Stimulated activated CD8-positive, alpha-beta memory T cell treated with anti-CD3 and anti-CD28 coated beads, Interleukin-4, amount 100 ng/mL, for 24 hours (primary cell): ENCODE measurements at places on chromosomes 4 and X.
A peak's percentile ranks its signal among the peaks of the same experiment; 100 is the strongest.

DNA sequence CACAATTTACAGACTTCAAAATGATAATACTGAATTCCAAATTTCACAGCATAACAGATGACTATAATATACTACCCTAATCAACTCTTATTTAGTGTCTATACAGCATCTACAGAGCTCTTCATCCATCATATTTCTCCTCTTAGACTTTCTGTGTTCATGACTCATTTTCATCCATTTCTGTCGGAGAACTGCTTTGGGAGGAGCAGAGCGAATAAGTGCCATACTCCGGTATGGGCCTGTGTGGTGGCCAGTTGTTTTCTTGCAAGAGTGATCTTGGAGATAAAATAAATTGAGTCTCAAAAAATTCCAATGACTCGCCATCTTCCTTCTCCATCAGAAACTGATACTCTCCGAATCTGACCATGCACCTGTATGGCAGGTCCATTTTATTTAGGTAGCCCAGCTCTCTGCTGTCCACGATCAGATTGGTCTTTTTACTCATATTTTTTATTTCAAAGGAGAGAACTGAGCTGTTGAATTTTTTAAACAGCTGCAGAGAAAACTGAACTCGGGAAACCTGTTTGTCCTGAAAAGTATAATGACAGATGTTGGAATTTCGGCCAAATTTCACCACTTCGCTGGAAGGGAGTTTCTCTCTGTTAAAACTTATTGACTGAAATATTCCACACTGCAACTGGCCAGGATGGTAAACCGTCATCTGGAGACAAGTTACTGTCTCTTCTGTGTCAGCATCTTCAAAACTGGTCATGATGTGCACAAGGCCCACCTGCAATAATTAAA, 7.8 kb downstream of the TIFA start:
- no peak for DNase-seq

GRCh38 chr4:89000844-89001360, 56.1 kb downstream of the FAM13A start:
- DNase-seq = no peak

DNA sequence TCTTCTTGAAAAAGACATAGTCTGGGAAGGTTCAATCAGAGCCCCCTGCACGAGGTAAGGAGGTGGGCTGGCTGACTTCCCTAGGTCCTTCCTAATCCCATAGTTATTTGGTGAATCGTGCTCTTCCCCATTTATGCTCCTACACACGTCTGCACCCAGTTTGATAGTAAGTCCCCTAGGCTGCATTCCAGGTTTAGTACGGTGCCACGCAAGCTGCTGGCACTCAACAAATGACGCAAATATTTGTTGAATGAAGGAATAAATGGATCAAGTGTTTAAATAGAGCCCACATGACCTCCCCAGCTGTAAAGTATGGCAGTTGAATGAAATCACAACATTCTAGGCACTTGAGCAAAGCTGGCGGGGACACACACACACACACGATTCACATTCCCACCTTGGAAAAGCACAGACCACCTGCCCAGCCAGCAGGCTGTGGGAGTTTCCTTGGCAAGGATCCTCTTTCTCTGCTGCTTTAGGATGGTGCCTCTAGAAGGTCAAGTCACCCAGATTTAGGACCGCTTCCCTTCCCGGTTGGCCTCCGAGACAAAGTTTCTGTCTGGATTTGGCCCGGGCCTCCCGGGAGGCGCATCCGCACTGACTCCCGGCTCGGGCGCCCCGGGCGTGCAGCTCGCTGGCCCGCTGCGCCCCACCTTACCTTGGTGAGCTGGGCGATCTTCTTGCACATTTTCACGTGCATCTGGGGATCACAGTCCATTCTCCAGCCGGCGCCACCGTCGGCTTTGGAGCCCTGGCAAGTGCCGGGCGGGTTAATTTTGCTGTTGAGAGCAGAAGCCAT, 721 bp downstream of the FAM184B start:
- DNase-seq = no peak

GRCh38 chr4:61605984-61606383, 405.9 kb downstream of the ADGRL3 start:
- DNase-seq = no peak

DNA sequence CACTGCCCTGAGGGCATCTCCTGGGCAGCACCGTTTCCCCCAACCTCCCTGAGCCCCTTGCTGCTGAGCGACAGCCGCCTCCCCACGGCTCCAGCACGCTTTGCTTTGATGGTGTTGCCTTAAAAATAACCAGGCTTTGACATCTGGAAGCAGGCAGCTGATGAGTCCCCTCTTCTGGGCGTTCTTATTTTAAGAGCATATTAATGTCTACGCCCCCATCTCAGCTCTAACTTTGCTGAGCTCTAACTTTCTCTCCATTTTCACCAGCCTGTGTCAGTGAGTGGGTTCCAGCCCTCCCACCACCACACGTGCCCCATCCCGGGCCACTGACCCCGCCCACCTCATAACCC, 70.2 kb downstream of the ADRA2C start:
- no peak for DNase-seq

- no peak for DNase-seq
Measured at GRCh38 chr4:78288327-78288726, 231.2 kb downstream of the FRAS1 start.

- DNase-seq = no peak
Measured at GRCh38 chrX:129649268-129650182, 5.2 kb downstream of the APLN start.

- peak; percentile 70 for DNase-seq
Measured at GRCh38 chr4:48016141-48017107, at the start of the genes CNGA1 and NIPAL1. Gene CNGA1 (minus strand): TSS chr4:48016681. CDS start chr4:47952689, 63,992 bp downstream. Gene NIPAL1 (plus strand): TSS chr4:48016772. CDS start chr4:48016840, 68 bp downstream.

DNA sequence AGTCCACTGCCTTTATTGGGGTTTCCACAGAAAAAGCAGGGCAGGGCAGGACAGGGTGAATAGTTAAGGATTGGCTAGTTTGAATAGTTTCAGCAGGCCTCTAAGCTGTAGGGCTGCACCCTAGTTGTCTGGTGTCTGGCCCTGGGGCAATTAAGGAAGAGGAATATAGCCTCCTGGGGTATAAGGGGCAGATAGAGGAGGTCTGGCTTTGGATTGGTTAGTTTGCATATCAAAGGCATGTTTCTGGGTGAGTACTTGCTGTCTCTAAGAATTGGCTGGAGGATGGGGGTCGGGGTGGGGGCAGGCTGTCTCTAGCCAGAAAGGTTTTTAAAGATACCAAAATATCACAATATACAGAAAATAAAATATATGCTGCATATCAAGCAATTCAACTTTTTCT, 100.4 kb downstream of the TMEM164 start:
- DNase-seq = no peak

DNA sequence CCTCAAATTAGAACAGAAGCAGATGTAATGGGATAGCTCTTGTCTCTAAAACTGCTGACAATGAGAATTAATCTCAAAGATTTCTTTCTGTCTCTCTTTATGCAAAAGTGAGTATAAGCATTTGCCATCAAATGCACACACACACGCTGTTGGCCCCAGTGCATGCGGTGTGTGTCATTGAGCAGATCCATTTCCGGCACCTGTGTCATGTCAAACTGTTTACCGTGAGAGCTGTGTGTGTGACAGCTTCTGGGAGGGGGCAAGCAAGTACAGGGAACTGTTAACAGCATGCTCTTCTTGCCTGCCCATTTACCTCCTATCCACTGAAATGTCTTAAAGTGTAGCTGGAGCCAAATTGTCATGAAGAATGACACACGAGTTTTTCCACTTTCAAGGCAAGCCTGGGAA, 297.9 kb upstream of the FAT4 start:
- no peak for DNase-seq

GRCh38 chr4:47862297-47862696, 24.4 kb upstream of the CORIN start:
- no peak for DNase-seq

- DNase-seq = no peak
Measured at GRCh38 chr4:38818441-38818976, 13.9 kb upstream of the TLR1 start.

- no peak for DNase-seq
Measured at GRCh38 chr4:115454228-115454627, 340.8 kb upstream of the NDST4 start.

GRCh38 chr4:158209825-158210807, at the start of gene TMEM144:
Gene TMEM144 (plus strand): TSS chr4:158210486. CDS start chr4:158212668, 2,182 bp downstream.
- peak; percentile 23 for DNase-seq

DNA sequence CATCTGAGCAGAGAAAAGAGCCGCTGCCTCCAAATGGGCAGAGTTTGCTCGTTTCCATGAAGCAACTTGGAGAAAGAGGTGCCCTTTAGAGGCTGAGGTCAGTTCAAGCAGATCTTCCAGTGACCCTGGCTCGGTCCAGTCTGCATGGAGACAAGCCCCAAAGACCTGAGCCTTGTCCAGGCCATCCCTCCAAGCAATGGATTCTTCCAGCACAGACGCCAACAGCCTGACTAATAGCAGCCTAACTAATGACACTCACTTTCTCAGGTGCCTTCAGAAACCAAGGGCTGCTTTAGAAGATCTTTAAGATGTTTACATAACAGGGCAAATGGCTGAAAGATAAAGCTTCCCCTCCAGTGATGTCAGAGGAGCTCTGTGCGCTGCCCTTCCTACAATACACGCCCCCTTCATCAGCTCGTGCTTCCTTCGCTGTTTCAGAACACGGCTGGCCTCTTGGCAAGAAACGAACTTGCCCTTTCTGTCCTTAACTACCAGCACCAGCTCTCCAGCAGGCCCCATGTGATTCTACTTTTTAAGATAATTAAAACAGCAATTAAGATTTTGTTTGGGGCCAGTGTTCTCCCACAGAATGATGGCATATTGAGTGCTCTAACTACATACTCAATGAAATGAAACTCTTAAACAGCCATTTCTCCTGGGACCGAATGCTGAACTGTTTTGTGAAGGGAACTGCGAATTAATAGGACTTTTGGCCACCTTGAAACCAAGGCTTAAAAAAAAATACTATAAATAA, 119.0 kb downstream of the GPR143 start:
- DNase-seq = no peak

- no peak for DNase-seq
Measured at GRCh38 chr4:3874525-3875110, 108.4 kb downstream of the ADRA2C start.

DNA sequence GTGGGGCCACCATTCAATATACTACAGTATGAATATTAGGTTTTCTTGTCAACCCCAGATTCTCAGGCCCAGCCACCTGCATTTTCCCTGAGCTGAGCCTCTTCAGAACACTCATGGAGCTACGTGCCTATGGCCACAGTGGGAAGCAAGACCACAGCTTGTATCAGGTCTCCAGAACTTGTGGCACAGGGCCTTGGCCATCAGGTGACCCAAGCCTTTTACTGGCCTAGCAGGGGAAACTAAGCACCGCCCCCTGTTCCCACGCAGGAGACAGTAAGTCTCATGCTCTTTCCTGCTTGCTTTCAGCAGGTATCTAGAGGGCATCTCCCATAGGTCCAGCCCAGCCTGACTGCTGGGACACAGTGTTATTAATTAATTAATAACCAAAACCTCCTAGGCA, 138.4 kb upstream of the MAMLD1 start:
- DNase-seq = no peak

DNA sequence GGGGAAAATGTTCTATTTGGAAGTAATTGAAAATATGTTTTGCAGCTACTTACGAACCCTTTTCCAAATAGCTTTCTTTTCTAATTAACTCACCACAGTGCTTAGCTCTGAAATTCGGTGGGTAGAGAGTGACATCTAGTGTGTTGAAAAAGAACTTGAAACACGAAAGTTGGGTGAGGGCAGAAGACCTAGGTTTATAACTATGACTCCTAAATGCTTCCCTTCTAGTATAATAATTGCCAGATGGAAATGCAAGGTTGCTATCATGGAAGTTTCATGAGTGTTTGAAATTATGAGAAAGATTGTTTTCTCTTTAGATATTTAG, 77.3 kb upstream of the NOCT start:
- no peak for DNase-seq

GRCh38 chr4:7657545-7658297, 223.0 kb upstream of the PSAPL1 start:
- no peak for DNase-seq

GRCh38 chr4:109156356-109156755, 146.1 kb downstream of the COL25A1 start:
- no peak for DNase-seq

DNA sequence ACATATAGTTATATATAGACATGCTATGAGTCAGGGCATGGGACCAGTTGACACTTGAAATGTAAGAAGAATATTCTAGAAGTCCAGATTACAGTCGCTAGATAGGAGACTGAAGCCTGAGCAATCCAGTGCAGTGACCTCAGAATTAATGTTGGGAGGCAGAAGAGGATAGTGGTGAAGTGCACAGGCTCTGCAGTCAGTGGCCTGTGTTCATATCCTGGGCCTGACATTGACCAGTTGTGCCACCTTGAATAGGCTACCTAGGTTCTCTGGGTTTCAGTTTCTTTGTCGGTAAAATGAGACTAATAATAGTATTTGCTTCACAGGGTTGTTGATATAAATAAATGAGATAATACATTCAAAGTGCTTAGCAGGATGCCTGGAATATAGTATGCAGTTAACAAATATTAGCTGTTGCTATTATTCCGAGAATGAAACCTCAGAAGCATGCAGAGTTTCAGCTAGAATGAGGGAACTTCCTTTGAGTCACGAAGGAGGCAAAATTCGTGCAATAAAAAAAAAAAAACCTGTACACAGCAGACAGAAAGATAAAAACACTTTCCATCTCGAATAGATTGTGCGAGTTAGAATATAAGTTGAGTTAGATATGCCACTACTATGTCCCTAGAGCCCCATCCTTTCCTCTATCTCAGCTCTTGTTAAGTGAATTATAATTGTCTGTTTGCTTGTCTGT, 4.0 kb upstream of the SH2D1A start:
- DNase-seq = no peak

- DNase-seq = no peak
Measured at GRCh38 chrX:153829799-153830639, at the start of gene PDZD4. Gene PDZD4 (minus strand): TSS chrX:153830544. CDS start chrX:153830298, 246 bp downstream.

GRCh38 chr4:167084321-167084720, 150.0 kb downstream of the SPOCK3 start:
- no peak for DNase-seq

DNA sequence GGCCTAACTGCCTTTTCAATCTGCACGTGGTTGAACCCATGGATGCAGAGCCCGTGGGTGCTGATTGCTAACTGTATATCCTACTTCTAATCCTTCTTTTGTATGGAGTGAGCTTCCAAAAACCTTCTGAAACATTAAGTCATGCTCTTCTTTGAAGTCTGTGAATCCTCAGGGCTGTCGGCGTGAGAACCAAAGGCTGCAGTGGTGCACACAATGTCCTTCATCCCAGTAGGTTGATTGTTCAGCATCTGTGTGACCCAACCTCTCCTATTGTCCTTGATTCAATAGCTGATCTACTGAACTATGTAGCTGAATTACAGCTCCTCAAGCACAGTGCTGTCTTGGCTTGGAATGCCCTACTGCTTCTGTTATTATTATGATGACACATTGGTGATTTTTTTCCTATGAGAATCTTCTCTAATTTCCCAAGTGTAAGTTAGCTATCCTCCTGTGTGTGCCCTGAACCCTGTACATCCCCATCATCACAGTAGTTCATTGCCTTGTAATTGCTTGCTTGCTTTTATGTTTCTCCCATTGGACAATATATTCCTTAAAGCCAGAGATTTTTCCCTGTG, 294.6 kb downstream of the TRIML1 start:
- DNase-seq = no peak

DNA sequence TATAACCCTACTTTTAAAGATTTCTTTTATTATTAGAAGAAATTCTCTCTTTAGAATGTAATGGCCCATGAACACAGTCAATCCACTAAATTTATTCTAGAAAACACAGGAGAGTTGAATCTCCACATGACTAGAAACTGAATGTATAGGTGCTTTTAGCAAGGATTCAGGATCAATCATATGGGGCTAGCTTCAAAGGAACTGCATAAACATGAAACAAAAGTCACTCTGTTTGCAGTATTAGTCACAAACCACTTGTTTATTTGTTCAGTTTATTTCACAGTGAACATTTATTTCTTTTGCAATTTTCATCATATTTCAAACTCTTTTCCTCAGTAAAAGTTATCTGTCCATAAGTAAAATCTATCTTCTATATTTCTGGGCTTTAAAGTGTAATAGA, 1604.6 kb downstream of the PCDH18 start:
- no peak for DNase-seq
